ENCODE measurements at places on chromosomes 6 and 20. TPM values are rescaled to one million over a fixed set of nuclear protein-coding genes. Genes with fewer than 3 reads are reported as not detected.
A peak's percentile ranks its signal among the peaks of the same experiment; 100 is the strongest.

Gene KIF25
- total RNA-seq, result 1.2 TPM

DNA sequence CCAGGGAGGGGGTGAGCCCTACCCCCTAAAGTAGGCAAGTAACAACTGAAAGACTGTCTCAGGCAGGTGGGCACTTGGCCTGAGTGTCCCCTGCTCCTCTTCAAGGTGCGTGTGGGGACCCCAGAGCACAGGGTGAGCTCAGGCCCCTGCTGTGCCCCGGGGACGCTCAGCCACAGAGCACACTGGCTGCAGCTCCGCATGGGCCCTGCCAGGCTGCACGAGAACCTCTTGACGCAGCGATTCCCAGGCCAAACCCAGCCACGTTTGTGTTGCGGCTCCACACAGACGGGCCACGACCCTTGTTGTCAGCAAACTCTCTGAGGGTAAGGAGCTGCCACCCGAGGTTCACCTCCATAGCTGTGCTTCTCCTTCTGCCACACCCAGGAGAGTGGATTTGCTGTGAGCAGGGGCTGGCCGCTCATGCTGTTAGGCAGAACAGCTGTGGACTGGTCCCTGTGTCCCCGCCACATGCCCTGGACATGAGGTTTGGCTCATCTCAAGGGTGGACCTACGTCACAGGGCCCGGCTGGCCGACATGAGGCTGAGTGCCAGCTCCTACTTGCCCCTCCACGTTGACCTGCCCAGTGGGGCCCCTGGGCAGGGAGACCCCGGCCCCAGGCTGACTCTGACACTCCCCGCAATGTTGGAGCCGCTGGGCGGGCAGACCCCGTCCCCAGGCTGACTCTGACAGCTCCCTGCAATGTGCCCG, 29.7 kb upstream of the GATA5 start:
- H3K4me1 ChIP-seq, result no peaks in the 10 kb centered on the region
- no peaks in the 10 kb centered on the region for H3K36me3 ChIP-seq
- H3K27ac ChIP-seq, result no peak overlapping the region

- no peaks in the 10 kb centered on the region for H3K36me3 ChIP-seq
- peaks cover 8% of the 10 kb centered on the region for H3K4me1 ChIP-seq
Measured at GRCh38 chr6:106540907-106541306, 88.4 kb downstream of the RTN4IP1 start.

DNA sequence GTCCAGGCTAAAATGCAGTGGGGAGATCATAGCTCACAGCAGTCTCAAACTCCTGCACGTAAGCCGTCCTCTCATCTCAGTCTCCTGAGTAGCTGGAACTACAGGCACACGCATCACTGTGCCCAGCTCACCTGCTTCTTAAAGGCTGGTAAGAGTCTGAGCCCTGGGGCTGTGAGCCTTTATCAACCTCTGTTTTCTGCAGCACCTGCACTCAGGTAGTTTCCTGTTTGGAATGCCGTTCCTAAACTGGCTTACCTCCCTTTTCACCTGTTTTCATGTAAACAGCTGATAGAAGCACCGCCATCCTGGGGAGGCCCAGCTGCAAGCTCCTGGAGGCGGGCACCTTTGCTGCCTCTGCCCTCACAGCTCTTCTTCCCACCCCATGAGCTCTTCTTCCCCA, 45.4 kb downstream of the SLC24A3 start:
- DNase-seq, result no peak
- no peak overlapping the region for H3K27ac ChIP-seq

- no peaks in the 10 kb centered on the region for H3K36me3 ChIP-seq
- no peaks in the 10 kb centered on the region for H3K27me3 ChIP-seq
- peak overlapping the region; percentile 44 for H3K4me3 ChIP-seq
- DNase-seq, result no peak
Measured at GRCh38 chr20:47354464-47354713, 2.1 kb downstream of the ZMYND8 start.

DNA sequence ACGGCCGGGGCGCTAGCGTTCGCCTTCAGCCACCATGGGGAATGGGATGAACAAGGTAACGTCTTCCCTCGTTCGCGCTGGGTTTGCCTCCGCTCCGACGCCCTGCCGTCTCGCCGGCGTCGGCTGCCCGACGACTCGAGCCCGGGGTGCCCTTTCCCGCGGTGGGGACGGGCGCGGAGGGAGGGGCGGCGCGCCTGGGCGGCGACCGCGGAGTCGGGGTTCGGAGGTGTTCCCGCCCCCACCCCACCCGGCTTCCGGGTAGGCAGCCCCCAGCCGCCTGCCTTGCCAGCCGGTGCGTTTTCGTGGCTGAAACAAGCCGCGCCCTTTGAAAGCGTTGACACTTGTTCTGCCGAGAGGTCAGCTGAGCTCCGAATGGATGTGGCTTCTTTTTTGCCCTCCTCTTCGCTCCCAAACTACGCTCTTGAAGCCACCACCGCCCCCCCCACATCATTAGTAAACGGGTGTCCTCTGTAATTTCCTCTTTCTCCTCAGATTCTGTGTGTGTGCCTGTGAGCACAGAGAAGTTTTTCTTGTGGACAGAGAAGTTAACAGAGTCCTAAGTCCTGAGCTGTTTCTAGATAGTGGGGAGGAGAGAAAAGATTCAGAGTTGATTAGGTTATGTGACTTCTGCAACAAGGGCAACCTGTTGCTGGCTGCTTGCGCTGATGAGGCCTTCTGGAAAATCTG, 362 bp downstream of the DUSP22 start:
- DNase-seq, result peak; percentile 72
- H3K4me1 ChIP-seq, result peaks cover 9% of the 10 kb centered on the region
- no peaks in the 10 kb centered on the region for H3K27me3 ChIP-seq

- no peak for DNase-seq
- no peaks in the 10 kb centered on the region for H3K36me3 ChIP-seq
- no peak overlapping the region for H3K27ac ChIP-seq
- no peaks in the 10 kb centered on the region for H3K27me3 ChIP-seq
Measured at GRCh38 chr6:111802015-111802414, 71.2 kb downstream of the FYN start.

DNA sequence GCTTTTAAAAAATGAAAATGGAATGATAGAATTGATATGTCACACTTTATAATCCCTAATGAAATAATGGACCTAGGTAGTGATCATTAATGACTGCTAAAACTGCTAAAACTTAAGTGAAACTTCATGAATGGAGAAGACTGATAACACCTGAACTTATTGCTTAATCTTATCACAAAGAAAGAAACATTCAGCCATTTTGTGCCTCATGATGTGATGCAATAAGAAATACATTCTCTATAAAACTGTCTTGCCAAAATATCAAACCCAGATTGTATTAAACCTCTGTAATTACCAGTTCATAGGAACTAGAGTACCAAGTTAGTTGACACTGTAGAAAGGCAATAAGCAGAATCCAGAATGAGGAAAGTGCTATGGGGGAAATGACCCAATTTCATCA, 54.4 kb upstream of the COL10A1 start:
- H3K27me3 ChIP-seq, result no peaks in the 10 kb centered on the region
- H3K4me1 ChIP-seq, result peaks cover 7% of the 10 kb centered on the region
- no peak overlapping the region for H3K4me3 ChIP-seq
- no peak for DNase-seq
- H3K36me3 ChIP-seq, result peaks cover 4% of the 10 kb centered on the region

- H3K4me1 ChIP-seq, result no peaks in the 10 kb centered on the region
- DNase-seq, result no peak
- no peaks in the 10 kb centered on the region for H3K27me3 ChIP-seq
Measured at GRCh38 chr6:15776458-15776980, 113.7 kb upstream of the DTNBP1 start.

GRCh38 chr6:84718038-84718955, 46.1 kb downstream of the TBX18 start:
- no peaks in the 10 kb centered on the region for H3K27me3 ChIP-seq
- no peak for DNase-seq
- no peaks in the 10 kb centered on the region for H3K36me3 ChIP-seq
- H3K4me1 ChIP-seq, result no peaks in the 10 kb centered on the region
- no peak overlapping the region for H3K27ac ChIP-seq
- H3K4me3 ChIP-seq, result no peak overlapping the region

DNA sequence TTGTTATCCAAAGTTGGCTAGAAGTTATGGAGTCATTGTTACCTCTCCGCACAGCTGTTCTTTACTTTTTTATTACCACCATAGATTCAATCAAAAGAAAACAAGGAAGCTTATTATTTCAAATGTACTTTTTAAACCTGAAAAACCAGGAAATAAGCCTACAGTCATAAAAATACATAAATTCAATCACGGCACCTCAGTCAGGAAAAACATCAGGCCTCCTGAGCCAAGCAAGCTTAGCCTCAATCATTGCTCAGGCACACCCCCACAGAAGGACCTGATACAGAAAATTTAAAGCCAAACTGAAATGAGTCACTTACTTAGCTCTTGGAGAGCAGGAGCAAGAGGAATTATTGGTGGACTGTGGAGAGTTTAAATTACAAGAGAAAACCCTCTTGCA, 44.3 kb downstream of the MARCKS start:
- no peak overlapping the region for H3K4me3 ChIP-seq
- no peaks in the 10 kb centered on the region for H3K27me3 ChIP-seq
- DNase-seq, result no peak

DNA sequence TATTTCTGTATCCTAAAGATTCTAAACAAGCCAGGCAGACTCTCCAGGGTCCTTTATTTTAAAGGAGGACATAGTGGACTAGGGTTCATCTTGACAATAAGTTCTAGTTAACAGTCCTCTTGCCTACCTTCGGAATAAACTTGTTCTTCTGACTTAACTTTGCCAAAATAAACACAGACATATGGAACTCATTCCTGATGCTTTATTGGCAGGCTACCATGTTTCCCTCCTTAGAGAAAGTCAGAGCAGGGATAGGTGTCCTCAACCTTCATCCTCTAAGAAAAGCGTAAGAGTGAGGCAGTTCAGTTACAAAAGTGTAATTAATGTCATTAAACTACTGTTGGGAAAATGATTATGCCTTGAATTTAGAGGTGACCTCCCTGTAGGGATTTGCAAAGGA, 46.9 kb upstream of the NRSN1 start:
- no peaks in the 10 kb centered on the region for H3K36me3 ChIP-seq
- no peaks in the 10 kb centered on the region for H3K4me1 ChIP-seq
- H3K4me3 ChIP-seq, result no peak overlapping the region
- H3K27ac ChIP-seq, result no peak overlapping the region
- DNase-seq, result no peak
- no peaks in the 10 kb centered on the region for H3K27me3 ChIP-seq
